ENCODE measurements at places on chromosomes 2 and 18.

- DNase-seq, result no peak
Measured at GRCh38 chr2:218404351-218405085, 4.8 kb downstream of the CTDSP1 start.

- DNase-seq, result no peak
Measured at GRCh38 chr2:35591886-35592285, 763.7 kb upstream of the CRIM1 start.

GRCh38 chr18:36499938-36500337, 202.4 kb downstream of the FHOD3 start:
- DNase-seq, result no peak

DNA sequence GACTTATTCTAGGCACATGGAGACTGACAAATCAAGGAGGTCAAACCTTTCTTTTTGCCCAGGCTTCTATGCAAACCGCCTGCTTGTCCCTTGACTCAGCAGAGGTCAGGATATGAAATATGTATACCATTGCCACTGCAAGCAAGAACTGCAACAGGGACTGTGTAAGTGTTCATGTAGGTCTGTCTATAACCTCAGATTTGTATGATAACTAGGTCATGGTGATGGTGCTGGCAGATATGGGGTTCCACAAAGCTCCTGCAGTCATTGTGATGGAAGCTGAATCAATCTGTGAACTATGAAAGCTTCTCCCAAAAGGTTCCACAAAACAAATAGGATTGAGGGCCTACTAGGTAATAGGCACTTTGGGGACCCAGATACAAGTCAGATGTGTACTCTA, 316.3 kb downstream of the CLIP4 start:
- no peak for DNase-seq

DNA sequence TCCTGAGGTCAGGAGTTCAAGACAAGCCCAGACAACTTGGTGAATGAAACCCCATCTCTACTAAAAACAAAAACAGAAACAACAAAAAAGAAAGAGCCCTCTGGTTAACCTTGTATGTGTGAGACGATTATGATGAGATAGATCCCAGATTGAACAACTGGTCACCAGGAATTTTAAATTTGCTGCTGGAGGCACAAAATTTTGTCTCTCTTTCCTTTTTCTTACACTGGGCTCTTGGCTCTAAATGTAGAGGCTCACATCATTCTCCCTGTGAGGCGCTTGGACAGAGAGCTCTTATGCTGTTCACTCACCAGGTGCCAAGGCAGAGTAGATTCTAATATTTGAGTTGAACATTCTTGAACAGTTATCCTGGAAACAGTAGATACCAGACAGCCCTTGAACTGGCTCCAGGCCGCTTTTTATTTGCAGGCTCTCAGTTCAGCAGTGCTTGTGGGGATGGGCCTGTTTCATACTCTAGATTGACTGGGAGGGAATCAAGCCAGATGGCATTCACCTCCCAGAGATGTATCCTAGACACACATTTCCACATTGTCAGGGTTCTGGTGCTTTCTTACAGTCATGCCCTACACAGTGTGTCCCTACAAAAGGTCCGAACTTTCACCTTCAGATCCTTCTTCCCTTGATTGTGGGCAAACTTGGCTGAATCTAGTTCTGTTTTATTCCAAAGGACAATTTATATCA, 1159.6 kb downstream of the RPIA start:
- DNase-seq, result no peak

DNA sequence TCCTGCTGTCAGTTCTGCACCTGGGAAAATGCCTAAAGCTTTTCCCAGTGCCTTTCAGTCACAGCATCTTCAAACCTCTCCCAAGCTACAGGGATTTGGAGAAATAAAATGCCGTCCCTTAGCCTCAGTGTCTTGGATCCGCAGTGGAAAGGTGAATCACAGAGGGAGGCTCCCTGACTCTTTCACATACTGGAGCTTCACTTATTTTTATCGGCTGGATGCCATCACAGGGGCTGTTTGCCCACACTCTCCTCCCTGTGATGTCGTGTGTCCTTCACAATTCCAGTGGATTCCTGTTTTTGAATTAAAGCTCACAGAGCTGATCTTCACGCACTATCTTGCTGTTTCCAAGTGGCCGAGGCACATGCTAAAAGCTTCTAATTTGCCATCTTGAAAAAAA, 1303.1 kb upstream of the DDX18 start:
- DNase-seq, result no peak

- DNase-seq, result no peak
Measured at GRCh38 chr2:202763916-202764315, 107.7 kb downstream of the ICA1L start.

- DNase-seq, result peak; percentile 82
Measured at GRCh38 chr18:72652990-72653593, 109.0 kb upstream of the CBLN2 start.

GRCh38 chr18:48841381-48842258, 109.1 kb downstream of the SMAD7 start:
- DNase-seq, result no peak

- DNase-seq, result no peak
Measured at GRCh38 chr2:112634153-112634873, 11.4 kb upstream of the SLC20A1 start.

DNA sequence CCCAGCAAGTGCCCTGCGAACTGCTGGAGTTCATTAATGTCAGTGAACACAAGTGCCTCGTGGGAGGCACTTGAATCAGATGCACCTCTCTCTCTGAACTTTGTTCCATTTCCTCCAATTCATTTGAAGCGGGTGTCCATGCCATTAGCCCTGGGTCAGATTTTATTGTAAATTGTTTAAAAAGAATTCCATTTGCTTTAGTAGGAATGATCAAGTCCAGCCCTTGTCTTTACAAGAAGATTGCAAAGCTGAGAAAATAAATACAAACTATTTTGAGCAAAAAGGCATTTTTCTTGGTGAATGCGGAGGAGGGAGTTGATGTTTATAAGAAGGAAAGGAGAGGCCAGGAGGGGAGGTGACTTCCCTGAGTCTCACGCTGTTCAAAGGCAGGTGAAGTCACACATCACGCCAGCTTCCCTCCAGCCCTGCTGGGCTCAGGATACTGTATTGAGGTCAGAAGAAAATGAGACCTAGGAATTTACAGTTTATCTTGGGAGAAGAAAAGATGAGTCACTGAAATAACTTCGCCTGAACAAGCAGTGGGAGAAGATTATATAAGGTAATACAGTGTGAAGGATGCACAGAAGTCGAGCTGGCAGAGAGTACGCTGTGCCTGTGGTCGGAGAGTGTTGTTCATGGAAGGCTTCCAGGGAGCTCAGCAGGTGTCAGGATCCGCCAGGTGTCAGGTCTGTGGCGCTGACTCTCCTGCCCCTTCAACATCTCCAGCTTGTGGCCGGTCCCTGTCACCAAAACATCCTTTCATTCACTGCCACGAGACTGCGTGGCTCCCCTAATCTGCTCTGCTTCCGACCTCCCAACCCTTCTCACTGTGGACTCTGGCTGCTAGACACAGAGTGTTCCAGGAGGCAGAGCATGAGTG, 36.5 kb downstream of the EFR3B start:
- DNase-seq, result no peak

GRCh38 chr2:216698895-216699294, 3.5 kb upstream of the IGFBP5 start:
- peak; percentile 77 for DNase-seq

DNA sequence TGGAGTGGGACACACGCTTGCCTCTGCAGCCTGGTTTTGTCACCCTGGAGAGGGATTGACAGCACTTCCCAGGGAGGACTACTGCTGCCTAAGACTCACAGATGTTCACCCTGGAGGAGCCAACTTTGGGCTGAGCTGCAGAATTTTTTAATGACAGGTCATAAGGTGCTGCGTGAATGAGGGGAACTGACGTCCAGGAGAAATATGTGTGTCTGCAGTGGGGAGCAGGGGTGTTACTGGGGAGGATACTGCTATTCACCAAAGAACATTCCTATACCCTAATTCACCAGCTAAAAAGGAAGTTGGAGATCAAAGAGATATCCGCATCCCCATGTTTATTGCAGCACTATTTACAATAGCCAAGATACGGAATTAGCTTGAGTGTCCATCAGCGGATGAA, 144.4 kb downstream of the MGAT5 start:
- no peak for DNase-seq

DNA sequence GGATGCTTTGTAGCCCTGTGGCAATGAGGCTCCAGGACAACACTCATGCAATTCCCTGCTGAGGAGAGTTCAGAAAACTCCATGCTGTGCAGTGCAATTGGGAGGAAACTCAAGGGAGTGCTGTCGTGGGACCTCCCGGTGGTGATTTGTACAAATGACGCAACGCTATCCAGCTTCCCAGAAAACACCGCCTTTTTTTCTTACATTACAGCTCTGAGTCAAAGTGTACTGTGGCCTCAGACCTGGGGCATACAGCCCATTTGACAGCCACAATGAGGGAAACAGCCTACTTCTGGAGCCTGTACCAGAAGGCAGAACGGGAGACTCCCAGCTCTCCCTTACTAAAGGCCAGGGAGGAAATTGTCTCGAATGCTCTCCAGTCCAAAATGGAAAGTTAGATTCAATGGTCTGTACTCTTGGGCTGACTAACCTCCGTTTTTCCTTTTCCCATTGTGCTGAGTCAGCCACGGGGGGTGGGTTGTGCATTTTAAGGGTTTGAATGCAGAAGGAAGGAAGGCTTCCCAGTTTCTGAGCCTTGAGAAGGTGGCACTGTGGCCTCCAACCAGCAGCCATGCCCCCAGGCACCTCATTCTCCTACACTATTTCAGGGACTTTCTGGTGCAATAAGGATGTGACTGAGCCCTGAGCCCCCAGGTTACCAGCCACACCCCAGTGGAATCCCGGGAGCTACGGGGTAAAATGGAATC, 16.4 kb upstream of the CYP1B1 start:
- DNase-seq, result no peak

- no peak for DNase-seq
Measured at GRCh38 chr2:65393743-65394422, 38.5 kb downstream of the SPRED2 start.

DNA sequence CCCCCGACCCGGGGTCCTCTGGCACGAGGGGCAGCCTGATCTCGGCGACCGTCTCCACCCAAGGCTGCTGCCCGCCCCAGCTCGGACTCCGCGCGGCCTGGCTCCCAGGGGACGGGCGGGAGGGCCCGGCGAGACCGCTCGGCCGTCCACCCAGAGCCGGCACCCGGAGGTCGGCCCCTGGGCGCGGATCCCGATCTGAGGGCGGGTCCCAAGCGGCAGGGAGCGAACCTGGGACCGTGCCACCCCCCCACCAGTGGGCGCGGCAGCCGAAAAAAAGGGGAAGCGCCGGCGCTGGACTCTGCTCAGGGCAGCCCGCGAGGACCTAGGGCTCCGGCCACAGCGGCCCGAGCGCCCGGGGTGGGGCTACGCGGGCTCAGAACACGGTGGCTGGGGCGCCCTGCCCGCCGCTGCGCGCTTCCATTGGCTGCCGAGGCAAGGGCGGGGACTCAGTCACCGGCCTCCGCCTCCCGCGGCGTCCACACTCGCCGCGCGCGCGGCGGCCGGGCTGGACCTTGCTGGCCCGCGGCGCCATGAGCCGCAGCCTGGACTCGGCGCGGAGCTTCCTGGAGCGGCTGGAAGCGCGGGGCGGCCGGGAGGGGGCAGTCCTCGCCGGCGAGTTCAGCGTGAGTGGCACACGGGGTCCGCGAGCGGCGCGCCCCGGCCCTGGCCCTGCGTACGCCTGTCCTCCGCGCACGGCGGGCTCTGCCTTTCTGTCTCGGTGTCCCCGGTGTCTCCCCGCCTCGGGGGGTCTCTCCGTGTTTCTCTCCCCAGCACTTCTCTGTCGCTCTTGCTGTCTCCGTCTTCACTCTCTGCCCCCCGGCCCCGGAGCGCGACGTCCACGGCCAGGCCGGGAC, at the start of gene PTPN18:
PTPN18 (plus strand) TSS at position 479 of the 854 bp plus-strand sequence; CDS start at position 531, 52 bp downstream.
- peak; percentile 91 for DNase-seq

- DNase-seq, result no peak
Measured at GRCh38 chr2:2142345-2142744, 188.7 kb downstream of the MYT1L start.

- no peak for DNase-seq
Measured at GRCh38 chr2:231189571-231190495, 8.6 kb upstream of the ARMC9 start.

DNA sequence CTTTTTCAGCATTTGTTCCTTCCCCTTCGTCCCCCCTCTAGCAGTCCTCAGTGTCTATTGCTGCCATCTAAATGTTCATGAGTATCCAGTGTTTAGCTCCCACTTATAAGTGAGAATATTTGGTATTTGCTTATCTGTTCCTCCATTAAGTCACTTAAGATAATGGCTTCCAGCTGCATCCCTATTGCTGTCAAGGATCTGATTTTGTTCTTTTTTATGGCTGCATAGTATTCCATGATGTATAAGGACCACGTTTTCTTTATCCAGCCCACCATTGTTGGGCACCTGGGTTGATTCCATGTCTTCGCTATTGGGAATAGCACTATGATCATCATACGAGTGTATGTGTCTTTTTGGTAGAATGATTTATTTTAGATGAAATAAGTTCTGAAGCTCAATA, 166.9 kb upstream of the NCK2 start:
- DNase-seq, result no peak

GRCh38 chr2:6641956-6642355, 223.8 kb downstream of the CMPK2 start:
- no peak for DNase-seq

DNA sequence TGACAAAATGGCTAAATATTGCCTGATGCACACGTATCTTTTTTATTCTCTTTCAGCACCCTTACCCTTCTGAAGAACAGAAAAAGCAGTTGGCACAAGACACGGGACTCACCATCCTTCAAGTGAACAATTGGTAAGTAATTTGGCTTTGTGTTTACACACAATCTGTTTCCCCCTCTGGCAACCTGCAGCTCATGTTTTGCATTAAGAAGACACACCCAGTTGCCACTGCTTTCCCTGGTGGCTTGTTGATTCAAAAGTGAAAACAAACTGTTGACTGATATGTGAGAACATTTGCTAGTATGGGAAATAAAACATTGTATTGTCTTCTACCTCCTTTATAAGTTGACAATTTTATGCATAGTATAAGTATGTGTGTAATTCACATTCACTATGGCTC, 113.0 kb downstream of the MEIS1 start:
- DNase-seq, result no peak

GRCh38 chr2:128752691-128753263, 434.1 kb upstream of the HS6ST1 start:
- no peak for DNase-seq

DNA sequence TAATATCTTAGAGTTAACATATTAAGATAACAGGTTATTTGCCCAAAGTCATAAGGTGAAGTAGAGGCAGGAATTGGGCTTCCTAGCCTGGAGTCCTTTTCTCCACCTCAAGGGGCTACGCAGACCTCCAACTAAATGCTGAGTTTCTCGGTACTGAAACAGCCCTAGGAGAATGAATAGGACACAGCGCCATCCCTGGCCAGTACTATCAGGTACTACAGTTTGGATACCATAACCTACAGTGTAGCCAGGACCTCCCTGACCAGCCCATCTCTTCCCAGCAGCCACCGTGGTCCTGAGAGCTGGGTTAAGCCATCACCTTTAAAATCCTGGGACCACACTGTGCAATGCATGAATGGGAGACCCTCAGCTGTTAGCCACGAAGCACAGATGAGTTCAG, 15.7 kb downstream of the CASP8 start:
- DNase-seq, result peak; percentile 52

- peak; percentile 56 for DNase-seq
Measured at GRCh38 chr2:191189112-191189635, 38.4 kb upstream of the STAT4 start.
